PC-3 (cell line): ENCODE measurements at places on chromosomes 1 and 21. TPM values are rescaled to one million over a fixed set of nuclear protein-coding genes. Genes with fewer than 3 reads are reported as not detected.

The GIPC2 gene
- total RNA-seq = not detected in 2 replicates

The GUCA2B gene
- total RNA-seq = not detected in 2 replicates

The RHOU gene
- 0.17 and 0.26 TPM in 2 replicates for total RNA-seq

The TRNP1 gene
- total RNA-seq = 108 and 109 TPM in 2 replicates

The PTTG1IP gene
- 330 and 455 TPM in 2 replicates for total RNA-seq

The RTCA gene
- total RNA-seq = 34.4 and 41.7 TPM in 2 replicates

The RGS8 gene
- not detected in 2 replicates for total RNA-seq

The PPM1J gene
- total RNA-seq = 0.80 and 1.4 TPM in 2 replicates

The KCNN3 gene
- total RNA-seq = 0.12 and 0.26 TPM in 2 replicates

The HLX gene
- 4.0 and 8.1 TPM in 2 replicates for total RNA-seq

The C1orf232 gene
- not detected in 2 replicates for total RNA-seq

The TEDDM1 gene
- not detected in 2 replicates for total RNA-seq
